Activated gamma-delta T cell treated with anti-CD3 and anti-CD28 coated beads, Interleukin-2, amount 50 U/mL, for 16 hours (primary cell): ENCODE measurements at places on chromosomes 2 and 18.

DNA sequence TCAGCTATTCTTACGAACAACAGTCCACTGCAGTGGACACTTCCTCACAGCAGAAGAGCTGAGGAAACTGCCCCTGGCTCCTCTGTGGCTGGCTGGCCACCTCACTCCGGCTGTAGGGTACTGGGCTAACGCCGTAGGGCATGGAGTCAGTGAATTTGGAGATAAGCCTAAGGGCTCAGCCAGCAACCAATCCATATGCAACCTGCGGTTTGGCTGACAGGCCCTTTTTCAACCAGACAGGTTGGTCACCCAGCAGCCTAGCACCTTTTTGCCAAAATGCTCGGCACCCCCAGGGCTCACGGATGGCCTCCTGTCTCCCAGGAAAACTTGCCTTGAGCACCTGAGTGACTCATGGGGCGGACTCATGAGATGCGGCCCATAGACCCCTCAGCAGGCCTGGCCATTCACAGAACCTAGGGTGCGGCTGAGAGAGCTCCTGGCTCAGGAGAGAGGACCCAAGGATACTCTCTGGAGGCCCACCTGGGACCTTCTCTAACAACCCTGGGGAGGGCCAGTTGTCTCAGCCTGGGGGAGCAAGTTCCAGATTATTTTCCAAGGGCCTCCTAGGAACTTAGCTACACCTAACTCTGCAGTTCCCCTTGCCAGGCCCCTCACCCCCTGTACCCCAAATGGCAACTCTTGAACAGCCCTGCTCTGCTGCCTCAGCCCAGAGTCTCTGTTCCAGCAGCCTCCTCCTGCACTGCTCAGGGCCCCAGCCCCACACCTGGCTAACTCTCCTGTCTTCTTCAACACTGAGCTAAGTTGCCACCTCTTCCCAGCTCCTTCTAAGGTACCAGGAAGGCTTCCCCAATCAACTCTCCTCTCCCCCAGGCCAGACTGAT is 252.1 kb downstream of the CYP26B1 start:
- no peak for DNase-seq

GRCh38 chr2:25201265-25201664 is 32.9 kb upstream of the POMC start:
- no peak for DNase-seq

- DNase-seq, result no peak
These were observed 55.0 kb downstream of the ABCB11 start for GRCh38 chr2:168976034-168976654.

GRCh38 chr2:6654279-6654678 is 211.4 kb downstream of the CMPK2 start:
- DNase-seq, result no peak

GRCh38 chr2:44663471-44664073 is 277.9 kb upstream of the SIX3 start:
- DNase-seq, result no peak

DNA sequence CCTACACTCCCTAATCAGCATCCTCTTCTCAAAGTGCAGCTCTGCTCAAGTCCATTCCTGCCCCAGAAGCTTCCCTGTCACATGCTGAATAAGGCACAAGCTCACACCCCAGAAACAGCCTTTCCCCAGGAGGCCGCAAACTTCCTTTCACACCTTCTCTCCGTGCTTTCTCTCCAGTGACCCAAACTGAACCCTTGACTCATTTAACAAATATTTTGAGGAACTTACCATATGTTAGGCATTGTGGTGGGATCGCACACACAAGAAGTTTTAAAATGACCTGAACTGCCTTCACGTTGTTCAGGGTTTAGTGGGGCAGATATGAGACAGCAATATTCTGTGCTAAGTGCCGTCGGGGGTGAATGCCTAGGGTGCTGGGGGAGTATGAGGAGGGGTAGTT is 161.3 kb downstream of the INSIG2 start:
- no peak for DNase-seq

DNA sequence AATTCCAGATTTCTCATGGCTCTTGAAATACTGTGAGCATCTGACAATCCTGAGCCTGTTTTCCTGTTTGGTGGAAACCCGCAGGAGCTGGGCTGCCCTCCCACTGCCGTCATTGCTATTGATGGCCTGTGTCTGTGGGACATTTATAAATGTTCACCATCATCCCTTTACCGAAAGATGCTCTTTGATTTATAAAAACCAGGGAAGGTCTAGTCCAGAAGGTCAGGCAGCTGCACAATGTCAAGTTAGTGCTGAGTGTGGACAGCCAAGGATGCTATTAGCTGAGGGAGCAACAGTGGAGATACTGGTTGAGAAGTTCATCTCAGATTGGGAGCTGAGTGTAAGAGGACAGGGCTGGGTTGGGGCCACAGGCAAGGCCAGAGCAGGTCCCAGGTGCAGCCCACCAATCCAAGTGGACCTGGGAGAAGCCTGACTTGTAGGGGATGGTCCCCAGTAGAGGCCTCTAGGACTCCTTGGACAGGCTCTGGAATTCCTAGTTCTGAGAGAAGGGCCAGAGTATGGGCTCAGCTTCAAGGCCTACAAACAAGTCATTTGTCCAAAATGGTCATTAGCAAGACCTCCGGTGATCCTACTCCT is 55.1 kb downstream of the COPS8 start:
- DNase-seq, result no peak

- no peak for DNase-seq
These were observed 23.0 kb downstream of the TET3 start for GRCh38 chr2:74007711-74008110.

GRCh38 chr18:66324616-66325015 is 279.3 kb downstream of the CDH19 start:
- no peak for DNase-seq

GRCh38 chr2:172230889-172231401 is 128.2 kb upstream of the DLX2 start:
- no peak for DNase-seq

GRCh38 chr2:165328272-165328671 is 89.1 kb downstream of the SCN2A start:
- DNase-seq, result no peak

DNA sequence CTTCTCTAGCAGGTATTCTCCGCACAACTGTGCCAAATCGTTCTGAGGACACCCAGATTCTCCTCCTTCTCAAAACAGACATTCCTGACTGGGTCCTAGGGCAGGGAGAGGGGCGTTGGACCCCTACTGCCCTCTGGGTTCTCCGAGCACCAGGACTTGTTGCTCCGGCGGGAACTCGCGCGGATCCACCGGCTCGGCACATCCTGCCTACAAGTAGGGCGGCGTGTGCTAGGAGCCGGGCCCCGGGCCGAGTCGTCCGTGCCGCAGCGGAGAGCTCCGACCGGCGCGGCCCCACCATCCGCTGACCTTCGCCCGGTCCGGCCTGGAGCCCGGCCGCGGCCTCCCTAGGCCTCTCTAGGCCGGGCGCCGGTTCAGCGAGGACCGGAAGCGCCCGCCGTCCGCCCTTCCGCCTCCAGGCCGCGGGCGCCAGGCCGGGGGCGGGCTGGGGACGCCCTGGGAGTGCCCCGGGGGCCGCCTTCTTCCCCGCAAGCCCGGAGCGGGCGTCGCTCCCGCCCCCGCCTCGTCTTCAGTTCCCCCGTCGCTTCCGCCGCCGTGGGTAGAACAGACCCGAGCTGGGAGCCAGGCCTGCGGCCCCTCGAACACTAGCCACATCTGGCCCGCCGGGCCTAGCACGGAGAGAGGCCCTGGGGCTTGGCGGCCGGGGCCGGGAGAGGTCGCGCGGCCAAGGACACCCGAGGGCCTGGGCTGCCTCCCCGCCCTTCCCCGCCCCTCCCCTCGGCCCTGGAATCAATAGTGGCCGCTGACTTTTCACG is 7.6 kb upstream of the ONECUT2 start:
- DNase-seq, result no peak

- DNase-seq, result no peak
These were observed 175.2 kb downstream of the SH3RF3 start for GRCh38 chr2:109304242-109304641.

DNA sequence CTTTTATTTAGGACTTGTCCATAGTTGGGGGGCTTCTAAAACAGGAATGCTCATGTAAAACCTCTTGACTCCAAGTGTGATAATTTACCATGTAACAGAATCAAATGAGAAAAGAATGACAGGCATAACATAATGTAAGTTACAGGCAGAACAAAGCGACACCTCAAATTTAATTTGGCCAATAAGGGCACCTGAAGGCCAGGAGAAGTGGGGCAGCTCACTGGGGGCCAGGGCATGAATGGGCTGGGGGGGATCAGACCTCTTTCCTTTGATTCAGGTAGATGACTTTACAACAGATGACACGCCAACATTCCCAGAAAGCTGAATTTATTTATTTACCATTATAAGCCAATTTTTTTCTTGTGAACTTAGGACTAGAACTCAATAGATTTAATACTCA is 14.5 kb downstream of the MOCOS start:
- no peak for DNase-seq

GRCh38 chr18:37222354-37222998 is 343.1 kb downstream of the CELF4 start:
- DNase-seq, result no peak

DNA sequence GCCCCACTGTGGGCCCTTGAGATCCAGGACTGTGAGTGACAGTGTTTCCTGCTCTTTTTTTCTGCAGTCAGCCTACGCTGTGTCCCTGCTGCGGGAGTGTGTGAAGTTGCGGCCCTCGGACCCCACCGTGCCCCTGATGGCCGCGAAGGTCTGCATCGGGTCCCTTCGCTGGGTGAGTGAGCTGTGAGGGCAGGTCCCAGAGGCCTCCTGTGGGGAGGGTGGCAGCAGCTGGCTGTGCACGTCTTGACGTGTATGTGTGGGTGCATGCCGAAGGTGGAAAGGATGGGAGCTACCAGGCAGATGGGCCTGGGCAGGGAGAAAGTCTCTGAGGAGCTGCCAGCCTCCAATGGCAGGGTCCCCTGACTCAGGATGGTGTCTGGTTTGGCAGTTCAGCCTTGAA is 95.7 kb upstream of the MCFD2 start:
- no peak for DNase-seq

DNA sequence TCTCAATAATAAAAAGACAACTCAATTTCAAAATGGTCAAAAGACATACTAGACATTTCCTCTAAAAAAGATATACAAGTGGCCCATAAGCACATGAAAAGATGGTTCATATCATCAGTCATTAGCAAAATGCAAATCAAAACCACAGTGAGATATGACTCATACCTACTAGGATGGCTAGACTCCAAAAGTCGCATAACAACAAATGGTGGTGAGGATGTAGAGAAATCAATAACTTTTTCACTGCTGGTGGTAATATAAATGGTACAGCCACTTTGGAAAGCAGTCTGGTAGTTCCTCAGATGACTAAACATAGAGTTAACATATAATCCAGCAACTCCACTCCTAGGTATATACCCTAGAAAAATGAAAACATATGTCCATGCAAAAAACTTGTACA is 242.3 kb upstream of the NOL4 start:
- DNase-seq, result no peak

DNA sequence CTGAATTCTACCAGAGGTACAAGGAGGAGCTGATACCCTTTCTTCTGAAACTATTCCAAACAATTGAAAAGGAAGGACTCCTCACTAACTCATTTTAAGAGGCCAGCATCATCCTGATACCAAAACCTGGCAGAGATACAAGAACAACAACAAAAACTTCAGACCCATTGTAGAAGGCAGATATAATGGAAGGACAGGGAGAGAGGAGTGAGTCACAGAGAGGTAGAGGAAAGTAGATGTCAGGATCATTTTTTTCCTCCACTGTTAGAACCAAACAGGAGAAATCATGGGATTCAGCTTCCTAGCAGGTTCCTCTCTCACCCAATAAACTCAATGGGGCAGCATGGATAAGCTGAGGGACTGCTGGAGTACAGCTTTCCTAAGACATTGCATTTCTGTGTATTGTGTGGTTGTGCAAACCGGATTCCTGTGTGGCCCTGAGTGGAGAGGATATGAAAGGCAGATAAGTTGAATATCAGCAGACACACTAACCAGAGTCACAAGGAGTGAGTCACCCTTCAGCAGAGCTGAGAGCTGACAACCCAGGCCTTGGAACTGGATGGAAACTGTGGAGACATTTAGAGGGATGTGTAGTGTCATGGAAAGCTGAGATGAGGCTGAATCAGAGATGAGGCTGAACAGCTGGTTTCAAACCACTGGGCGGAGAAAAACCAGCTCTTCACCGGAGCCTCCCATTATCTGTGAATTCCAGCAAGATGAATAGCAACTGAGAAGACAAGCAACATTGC is 60.9 kb upstream of the MMADHC start:
- no peak for DNase-seq

- DNase-seq, result no peak
These were observed 68.4 kb downstream of the MCFD2 start for GRCh38 chr2:46847185-46847710.

DNA sequence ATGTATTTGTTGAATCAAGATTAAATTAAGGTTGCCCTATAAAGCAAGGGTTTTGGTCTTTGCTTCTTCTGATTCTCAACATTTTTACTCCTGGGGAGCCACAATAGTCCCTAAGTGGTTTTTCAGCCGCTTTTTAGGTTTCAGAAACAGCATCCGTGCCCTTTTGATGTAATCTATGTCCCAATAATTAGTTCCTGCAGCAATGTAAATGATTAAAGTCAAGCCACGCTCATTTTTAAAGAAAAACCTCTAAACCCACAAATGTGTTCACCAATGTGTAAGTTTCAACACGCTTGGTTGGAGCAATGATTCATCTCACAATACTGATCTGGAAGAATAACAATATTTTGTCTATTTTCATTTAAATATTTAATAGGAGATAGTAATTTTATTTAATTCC is 5.6 kb downstream of the ARL4C start:
- DNase-seq, result no peak

DNA sequence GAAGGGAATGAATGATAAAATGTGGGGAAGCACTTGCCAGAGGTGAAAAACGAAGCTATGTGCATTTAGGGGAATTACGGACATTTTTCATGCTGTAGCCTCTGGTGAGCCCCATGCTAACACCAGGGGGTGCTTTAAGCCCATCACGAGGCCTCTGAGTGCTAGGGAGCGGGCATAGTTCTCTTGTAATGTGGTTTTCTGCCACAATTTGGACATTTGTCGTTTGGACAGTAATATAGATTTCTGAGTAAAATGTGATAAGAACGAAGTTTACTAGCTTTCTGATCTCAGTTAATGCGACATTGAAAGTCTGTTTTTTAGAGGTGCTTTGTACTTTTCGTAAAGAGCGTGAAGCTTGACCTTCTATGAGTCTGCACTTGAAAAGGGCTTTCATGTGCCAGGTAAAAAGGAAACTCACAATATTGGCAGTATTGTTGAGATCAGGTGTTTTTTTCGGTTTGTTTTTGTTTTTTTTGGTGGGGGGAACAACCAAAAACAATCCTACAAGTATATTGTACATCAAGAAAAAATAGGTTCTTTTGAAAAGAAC is 50.6 kb downstream of the TRAF3IP1 start:
- peak; percentile 41 for DNase-seq

- DNase-seq, result no peak
These were observed 74.5 kb downstream of the SPRED2 start for GRCh38 chr2:65357959-65358294.

- DNase-seq, result no peak
These were observed 110.4 kb downstream of the GRB14 start for GRCh38 chr2:164510895-164511294.

GRCh38 chr2:76197842-76198448 is 487.2 kb upstream of the GCFC2 start:
- no peak for DNase-seq

DNA sequence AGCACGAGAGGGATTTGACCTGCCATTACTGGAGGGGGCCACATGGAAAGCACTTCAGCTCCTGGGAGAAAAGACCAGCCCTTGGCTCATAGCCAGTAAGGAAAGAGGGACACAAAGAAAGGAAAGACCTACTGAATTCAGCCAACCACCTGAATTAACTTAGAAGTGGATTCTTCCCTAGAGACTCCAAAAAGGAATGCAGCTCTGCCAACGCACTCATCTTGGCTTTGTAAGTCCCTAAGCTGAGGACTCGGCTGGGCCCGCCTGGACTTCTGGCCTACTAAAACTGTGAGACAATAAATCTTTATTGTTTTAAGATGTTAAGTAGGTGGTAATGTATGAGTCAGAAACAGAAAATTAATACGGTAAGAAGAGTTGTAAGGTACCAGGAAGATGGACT is 11.5 kb downstream of the ATF2 start:
- DNase-seq, result no peak
